Hematopoietic multipotent progenitor cell treated with erythropoietin and hydrocortisone succinate and interleukin-3 and kit ligand, for 6 days (in vitro differentiated cells): ENCODE measurements at places on chromosomes 2 and 18.

- no peak for DNase-seq
Measured at GRCh38 chr2:50066873-50067272, 912.6 kb upstream of the FSHR start.

DNA sequence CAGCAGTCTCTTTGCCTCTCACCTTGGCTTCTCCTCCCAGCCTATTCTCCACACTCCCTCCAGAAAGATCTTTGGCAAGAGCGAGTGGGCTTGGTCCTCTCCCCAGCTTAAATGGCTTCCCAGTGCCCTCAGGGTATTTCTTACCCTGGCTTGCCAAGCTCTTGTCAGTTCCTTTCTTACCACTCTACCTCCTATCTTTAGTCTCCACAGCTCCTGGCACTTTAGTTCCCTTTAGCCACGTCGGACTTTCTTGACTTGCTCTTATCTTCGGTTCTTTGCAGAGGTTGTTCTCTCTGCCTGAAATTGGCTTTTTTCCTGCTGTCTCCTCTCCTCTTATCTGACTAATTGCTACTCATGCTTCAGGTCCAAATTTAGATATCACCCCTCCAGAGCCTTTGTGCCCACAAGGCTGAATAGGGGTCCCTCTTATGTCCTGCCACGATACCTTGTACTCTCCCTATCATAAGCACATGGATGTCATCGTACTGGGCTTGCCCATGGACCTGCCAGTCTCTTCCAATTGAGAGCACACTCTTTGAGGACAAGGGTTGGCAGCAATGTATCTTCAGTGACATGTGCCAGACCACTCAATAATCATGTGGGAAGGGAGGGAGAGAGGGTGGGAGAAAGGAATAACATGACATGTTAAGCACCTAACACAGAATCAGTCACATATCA lies 131.7 kb upstream of the CTAGE1 start:
- no peak for DNase-seq

DNA sequence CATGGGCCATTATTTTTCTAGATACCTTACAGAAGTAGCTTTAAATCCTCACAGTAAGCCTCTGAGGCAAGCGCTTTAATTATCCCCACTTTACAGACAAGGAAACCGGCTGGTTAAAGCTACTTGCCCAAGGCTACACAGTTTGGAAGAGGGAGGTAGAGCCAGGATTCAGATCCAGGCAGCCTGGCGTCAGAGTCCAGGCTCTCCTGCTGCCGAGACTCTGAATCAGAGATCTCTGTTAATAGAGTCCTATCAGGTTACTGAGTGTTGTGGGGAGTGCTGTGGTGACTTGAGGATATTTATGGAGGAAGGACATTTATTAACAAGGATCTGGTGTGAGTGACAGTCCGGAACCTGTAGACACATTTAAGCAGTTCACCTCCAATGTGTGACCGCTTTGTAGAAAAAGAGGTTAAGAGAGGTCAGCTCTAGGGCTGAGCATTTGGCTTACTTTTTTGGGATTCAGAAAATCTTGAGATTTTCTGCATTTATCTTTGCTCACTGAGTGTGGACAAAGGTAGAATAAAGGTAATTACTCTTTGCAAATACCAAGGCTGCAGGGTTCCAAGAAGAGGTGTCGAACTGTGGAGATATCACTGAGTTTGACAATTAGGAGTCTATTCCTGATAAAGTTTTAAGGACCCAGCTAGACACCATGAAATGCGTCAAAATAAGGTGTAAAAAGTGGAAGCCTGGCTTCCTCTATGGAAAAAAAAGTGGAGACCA lies 1.6 kb upstream of the CEP192 start:
- no peak for DNase-seq

DNA sequence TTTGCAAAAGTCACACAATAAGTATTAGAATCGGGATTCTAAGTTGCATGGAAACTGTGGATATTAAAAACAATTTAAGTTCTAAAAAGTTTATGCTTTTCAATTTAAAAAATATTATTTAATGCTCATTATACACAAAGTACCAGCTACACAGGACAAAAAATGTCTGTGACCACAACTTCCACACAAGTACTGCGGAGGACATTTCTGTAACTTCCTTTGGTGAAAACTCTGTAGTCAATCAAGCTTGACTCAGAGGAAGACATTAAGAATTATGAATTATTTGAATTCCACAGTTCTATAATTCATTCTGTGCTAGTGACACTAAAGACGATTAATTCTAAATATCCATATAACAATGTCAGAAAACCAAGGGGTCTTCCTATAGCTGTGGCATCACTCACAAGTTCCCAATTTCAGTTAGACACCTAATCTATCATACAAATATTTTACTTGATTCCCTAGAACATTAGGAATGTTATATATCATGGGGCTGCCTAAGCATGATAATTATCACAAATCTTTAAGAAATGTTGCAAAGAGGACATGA lies 120.5 kb downstream of the AFF3 start:
- no peak for DNase-seq

- DNase-seq = peak; percentile 97
Measured at GRCh38 chr2:6846967-6847681, 18.6 kb downstream of the CMPK2 start.

GRCh38 chr2:172242471-172242870 lies 139.8 kb upstream of the DLX2 start:
- no peak for DNase-seq

GRCh38 chr18:79400591-79401381 lies 5.1 kb downstream of the NFATC1 start:
- peak; percentile 60 for DNase-seq

DNA sequence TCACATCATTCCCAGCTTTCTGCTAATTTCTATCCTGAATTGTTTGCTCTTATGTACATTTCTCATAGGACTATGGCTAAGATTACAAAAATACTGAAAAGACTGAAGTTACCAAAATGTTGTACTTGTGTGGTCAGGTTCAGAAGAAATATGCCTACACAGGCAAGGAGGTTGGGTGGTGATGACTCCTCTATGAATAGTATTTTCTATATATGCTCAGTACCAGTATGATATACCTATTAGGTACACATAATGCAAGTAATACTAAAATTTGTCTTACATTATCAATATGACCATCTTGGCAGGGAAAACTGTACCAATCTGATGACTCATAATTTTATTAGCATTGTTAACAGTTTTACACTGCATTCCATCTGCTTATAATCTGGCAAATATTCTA lies 12.2 kb upstream of the ORC2 start:
- DNase-seq = no peak

GRCh38 chr2:197626965-197627625 lies 48.3 kb downstream of the RFTN2 start:
- DNase-seq = peak; percentile 3

DNA sequence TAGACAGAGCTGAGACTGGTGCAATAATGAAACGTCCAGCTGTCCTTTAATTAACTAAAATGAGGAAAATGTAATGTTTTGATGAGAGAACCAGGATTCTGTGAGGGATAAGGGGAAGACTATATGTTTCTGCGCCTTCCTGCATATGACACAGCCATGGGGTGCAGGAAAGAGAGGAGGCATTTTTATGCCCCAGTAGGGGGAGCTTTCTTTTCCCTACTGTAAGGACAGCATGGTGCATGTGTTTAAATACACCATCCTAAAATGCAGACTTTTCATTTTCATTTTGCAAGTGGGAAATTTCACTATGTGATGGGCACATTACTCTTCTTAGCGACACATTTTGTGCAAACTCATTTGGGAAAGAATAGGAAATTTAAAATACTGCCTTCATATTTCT lies 446.1 kb downstream of the ARHGAP15 start:
- peak; percentile 45 for DNase-seq

- DNase-seq = peak; percentile 10
Measured at GRCh38 chr2:88199912-88200682, 30.0 kb downstream of the THNSL2 start.

- no peak for DNase-seq
Measured at GRCh38 chr2:233227346-233227978, 24.0 kb upstream of the ATG16L1 start.
